Sigmoid colon (tissue), 7 donors: ENCODE measurements at places on chromosomes 5 and 9.
A peak's percentile ranks its signal among the peaks of the same experiment; 100 is the strongest.

GRCh38 chr5:169576181-169576598 lies 7.4 kb upstream of the SPDL1 start:
- DNase-seq: peak; percentile 66

- no peak for DNase-seq
Observed at GRCh38 chr5:28678899-28679298, 1640.5 kb upstream of the CDH9 start.

DNA sequence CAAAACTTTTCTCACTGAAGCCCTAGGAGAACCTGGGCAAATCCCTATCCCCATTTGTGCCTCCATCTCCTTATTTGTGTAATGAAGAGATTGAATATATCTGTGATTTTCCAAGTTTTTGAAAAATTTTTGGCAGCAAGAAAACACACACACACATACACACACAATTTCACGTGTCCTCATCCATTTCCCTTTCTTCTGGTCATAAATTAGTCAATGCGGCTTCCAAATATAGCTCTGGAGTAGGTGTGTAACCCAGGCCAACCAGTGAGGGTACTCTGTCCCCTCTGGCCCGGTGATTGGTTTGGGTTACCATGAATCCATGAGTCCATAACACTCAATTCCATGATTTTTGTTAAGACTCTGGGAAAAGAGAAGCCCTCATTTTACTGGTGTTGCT lies 12.7 kb downstream of the CSF1R start:
- no peak for DNase-seq

GRCh38 chr9:134988706-134989105 lies 71.0 kb upstream of the FCN1 start:
- peak; percentile 45 for DNase-seq

GRCh38 chr9:22238809-22239684 lies 207.6 kb upstream of the DMRTA1 start:
- DNase-seq: no peak

- no peak for DNase-seq
Observed at GRCh38 chr9:76018761-76019160, 128.3 kb downstream of the PCSK5 start.

GRCh38 chr5:22560147-22560546 lies 293.0 kb downstream of the CDH12 start:
- DNase-seq: no peak

- peak; percentile 74 for DNase-seq
Observed at GRCh38 chr5:56669534-56670483, 145.5 kb upstream of the MAP3K1 start.

GRCh38 chr5:169712428-169712827 lies 75.4 kb downstream of the DOCK2 start:
- no peak for DNase-seq

GRCh38 chr5:150081541-150082283 lies 4.6 kb downstream of the CSF1R start:
- peak; percentile 80 for DNase-seq

GRCh38 chr9:79774356-79774755 lies 202.6 kb downstream of the TLE4 start:
- DNase-seq: no peak

DNA sequence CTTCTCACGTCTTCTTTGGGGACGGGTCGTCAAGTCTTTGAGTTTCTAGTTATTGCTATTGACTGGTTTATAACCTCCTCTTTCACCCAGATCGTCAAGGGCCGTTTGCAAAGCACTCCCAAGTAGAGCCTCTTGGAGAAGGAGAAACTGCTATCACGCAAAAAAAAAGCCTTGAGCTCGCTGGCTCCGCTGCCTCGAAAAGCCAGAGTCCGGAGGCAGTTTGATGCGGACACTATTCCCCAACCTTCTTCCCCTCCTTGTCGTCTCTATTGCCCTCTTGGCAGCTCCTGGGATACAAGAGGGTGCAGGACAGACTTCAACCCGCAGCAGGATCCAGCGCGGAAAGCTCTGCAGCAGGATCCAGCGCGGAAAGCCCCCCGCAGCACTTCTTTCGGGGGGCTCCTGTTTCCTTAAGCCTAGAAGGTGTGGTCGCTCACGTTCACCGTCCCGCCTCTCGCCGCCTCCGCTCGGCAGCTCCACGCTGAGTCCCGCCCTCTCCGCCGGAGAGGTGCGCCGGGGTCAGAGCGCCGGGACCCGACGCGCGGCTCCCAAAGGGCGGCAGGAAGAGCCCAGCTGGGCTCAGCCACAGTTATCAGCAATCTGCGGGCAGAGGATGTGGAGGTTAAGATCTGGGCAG lies at the start of gene PCDHAC1:
Gene PCDHAC1 (plus strand): TSS at position 494 of the 637 bp plus-strand sequence. CDS start 594 bp downstream, outside the sequence.
- no peak for DNase-seq

GRCh38 chr5:111063709-111064322 lies 7.7 kb upstream of the TSLP start:
- DNase-seq: no peak

DNA sequence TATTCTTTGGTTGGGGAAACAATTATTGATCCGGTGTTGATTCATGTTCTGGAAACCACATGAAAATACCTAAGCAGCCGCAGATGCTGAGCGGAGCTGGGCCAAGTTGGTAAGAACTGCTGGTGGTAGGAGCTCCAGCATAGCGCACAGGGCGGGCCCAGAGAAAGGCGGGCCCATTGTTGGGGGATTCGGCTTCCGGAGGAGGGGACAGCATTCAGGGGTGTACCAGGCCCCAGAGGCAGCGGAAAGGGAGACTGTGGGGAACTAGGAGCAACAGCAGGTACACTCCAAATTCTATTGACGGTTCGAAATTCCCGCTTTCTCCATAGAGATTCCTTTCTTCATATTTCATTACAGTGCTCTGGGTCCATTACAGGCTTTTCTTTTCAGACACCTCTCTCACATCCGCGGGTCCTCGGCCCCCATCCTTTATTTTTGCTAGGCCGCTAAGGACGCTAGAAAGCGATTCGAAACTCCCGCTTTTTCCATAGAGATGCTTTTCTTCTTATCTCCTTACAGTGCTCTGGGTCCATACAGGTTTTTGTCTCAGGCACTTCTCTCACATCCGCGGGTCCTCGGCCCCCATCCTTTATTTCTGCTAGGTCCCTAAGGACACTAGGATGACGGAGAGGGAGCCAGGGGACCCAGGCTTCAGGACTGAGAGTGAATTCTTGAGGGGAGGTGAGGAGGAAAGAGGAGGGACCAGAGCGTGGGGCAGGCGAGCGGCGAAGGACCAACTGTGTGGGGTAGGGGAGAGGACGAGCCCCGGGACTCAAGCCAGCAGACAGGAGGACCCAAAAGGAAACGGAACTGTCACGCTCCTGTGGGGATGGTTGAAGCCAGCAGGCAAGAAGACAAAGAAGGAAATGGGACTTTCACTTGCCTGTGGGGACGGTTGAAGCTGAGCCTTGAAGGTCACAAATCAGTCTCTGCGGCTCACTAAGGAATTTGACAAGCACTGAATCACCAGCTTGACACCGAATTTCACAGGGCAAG lies at the start of gene CCDC152:
Gene CCDC152 (plus strand): TSS at position 213 of the 996 bp plus-strand sequence. CDS start 2,304 bp downstream, outside the sequence.
- DNase-seq: no peak

- DNase-seq: no peak
Observed at GRCh38 chr5:127813633-127814587, 110.7 kb downstream of the CCDC192 start.

- DNase-seq: no peak
Observed at GRCh38 chr5:6202149-6202967, 176.0 kb downstream of the MED10 start.

- no peak for DNase-seq
Observed at GRCh38 chr5:117792476-117792875, 1195.9 kb downstream of the DTWD2 start.

- no peak for DNase-seq
Observed at GRCh38 chr9:125551781-125552180, 155.2 kb downstream of the MAPKAP1 start.

GRCh38 chr5:107476783-107477182 lies 194.0 kb downstream of the EFNA5 start:
- DNase-seq: no peak

GRCh38 chr5:138369261-138369660 lies 16.8 kb downstream of the KDM3B start:
- DNase-seq: no peak

DNA sequence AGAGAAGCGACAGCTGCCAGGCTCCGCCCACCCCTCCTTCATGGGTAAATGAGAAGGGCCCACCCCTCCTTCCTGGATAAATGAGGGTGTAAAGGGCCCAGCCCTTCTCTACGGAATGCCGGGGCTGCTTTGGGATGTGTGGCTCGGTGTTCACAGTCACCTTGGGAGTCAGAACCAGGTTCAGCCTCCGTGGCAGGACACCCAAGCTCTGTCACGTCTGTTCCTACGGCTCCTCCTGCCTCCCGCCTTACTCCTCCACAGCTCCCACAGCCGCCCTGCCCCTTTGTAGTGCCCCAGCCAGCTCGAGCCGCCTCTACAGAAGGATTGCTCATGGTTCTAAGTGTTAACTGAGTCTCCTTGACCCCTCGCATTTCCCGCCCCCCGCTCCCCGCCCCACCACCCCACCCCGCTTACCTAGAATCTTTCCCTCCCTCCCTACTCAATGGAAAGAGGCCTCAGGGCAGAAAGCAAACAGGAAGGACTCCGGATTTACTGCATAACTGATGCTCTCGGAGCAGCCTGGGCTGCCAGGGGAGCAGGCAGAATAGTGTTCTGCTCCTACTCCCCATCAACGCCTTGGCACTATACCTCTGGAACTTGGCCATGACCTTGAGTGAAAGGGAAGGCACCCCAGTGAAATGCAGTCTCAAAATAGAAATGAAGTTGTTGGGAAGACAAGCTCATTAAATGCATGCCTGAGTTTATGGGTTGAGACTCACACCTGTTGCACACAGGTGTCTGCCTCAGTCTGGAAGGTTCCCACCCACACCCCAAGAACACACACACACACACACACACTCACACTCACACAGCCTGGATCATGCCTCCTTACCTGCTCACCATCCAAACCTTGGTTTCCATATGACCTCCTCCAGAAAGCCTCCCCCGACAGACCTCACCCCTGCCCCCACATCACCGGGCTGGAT lies 59.6 kb downstream of the NEURL1B start:
- peak; percentile 64 for DNase-seq

GRCh38 chr5:131163276-131164119 lies 1.6 kb downstream of the HINT1 start:
- DNase-seq: no peak

- no peak for DNase-seq
Observed at GRCh38 chr9:99369327-99369722, 147.2 kb downstream of the SEC61B start.

DNA sequence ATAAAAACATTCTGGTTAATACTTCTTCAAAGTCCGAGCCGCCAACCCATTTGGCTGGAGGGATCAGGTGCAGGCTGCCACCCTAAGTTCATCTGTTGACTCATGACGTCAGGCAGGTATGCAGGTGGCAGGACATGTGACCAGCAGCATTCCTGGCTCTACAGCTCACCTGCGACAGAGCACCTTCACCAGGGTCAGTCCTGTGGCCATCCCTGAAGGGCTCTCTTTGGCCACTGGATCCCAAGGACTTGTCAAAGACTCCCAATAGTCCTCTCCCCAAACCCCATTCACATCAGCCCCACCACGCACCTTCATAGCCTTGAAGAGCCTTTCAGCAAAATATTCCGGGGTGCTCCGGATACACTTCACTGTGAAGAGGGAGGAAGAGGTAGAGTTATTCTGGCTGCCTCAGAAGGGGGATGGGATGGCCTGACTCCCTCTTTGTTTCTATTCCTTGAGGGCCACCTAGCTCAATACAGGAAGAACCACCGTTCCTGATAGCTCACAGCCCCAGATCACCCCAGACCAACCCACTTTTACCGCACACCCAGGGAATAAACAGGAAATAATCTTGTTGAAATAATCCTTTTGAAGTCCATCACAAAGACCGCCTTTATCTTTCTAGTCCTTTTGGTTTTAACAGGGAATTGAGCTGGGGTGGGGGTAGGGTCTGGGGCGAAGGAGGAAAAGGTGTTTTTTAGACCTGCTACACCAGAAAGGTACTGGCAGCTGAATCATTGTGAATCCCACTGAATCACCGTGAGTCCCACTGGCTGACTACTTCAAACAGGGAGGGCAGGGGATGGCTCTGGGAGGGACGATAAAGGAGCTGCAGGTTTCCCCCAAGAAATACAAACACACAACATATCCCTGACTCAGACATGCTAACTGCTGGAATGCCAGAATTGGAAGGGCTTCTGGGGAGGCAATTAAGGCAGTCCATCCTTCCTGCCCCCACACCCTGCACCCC lies 26.4 kb downstream of the ANXA6 start:
- DNase-seq: no peak

DNA sequence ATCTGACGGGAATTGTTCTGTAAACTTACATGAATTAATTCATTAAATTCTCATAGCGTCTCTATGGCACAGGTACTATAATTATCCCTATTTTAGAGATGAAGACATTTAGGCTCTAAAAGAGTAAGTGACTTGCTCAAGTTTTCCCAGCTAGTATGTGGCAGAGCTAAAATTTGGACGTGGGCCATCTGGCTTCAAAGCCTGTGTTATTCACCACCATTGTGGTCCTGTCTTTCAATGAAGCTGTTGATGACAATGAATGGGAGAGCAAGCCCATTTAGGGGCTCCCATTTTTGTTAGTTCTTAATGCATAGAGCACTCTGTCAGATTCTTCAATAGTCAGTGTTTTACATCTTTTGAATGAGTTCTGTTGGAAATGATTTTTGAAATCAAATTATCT lies 236.0 kb upstream of the CD180 start:
- no peak for DNase-seq

DNA sequence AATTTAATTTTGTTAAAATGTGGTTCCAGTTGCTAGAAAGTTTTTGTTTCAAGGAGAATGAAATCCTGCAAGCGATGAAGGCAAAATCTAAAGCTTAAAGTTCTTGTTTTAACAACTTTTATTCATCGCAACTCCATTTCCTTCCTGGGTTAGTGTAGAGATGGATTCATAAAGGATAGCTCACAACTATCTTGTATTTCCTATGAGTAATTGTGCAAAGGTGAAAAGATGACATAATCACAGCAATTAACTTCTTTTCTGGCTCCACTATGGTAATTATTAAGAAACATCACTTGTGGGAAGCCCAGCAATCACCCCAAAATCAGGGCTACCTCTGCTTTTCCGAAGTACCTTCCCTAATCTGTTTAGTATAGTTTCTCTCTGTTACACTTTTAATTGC lies 80.8 kb upstream of the SEMA6A start:
- no peak for DNase-seq

- no peak for DNase-seq
Observed at GRCh38 chr9:94771096-94771495, 44.6 kb downstream of the AOPEP start.

GRCh38 chr5:92850886-92851285 lies 730.1 kb downstream of the NR2F1-AS1 start:
- DNase-seq: no peak

- no peak for DNase-seq
Observed at GRCh38 chr5:129223178-129223577, 128.6 kb downstream of the ISOC1 start.

GRCh38 chr5:78182838-78183237 lies 111.7 kb downstream of the AP3B1 start:
- DNase-seq: no peak

DNA sequence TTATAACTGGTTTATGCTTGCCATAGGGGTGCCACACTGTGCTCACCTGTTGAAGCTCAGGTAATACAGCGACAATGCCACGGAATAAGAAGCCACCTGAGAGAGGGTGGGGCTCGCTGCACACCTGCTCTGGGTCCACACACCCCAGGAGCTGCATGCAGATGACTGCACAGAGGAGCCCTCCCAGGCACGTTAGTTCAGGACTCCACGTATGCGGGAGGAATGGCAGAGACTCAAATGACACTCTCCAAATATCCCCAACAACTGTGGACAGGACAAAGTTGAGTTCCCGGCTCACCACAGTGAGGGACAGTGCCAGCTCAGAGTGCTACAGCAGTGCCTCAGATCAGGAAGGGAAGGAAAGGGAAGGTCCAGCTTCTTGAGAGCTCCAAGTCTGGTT lies 5.8 kb upstream of the FCN1 start:
- DNase-seq: no peak

GRCh38 chr5:157888814-157889532 lies 30.0 kb upstream of the CLINT1 start:
- DNase-seq: no peak
